CD4-positive, alpha-beta T cell treated with Interleukin-21 for 1 hour (primary cell): ENCODE measurements at places on chromosomes 11 and 22.

DNA sequence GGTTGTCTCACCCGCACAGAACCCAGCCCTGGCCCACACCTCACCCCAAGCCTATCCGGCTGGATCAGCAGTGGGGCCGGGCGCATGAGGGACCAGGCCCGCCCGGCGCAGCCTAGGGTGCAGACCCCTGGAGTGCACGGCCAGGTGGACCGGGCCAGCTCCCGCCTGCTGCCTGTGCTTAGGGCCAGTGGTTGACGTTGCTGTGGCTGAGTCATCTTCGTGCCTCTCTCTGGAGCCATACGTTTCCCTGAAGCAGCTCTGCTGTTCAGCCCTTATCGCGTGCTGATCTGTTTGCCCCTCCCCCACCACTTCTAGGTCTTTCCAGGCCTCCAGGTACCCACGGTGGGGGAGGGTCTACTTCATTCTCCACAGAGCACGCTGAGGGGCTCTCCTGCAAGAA is 39.5 kb downstream of the CDKN1C start:
- no peak for DNase-seq

DNA sequence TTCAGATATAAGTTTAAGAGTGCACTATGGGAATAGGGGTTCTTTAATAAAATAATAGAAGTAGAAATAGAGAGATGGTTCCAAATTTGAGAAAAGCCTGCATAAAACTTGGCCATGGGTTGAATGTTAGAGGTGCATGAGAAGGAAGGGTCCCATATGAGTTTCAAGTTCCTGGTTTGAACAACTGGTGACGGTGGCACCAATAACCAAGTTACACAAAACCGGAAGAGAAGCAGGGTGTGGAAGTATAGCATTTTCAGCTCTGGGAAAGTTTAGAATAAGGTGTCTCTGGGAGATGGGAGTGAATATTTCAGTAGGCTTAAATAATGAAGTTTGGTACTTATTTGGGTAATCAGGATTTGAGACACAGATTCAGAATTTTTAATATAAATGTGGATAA is 2.4 kb downstream of the CASP1 start:
- DNase-seq = no peak

DNA sequence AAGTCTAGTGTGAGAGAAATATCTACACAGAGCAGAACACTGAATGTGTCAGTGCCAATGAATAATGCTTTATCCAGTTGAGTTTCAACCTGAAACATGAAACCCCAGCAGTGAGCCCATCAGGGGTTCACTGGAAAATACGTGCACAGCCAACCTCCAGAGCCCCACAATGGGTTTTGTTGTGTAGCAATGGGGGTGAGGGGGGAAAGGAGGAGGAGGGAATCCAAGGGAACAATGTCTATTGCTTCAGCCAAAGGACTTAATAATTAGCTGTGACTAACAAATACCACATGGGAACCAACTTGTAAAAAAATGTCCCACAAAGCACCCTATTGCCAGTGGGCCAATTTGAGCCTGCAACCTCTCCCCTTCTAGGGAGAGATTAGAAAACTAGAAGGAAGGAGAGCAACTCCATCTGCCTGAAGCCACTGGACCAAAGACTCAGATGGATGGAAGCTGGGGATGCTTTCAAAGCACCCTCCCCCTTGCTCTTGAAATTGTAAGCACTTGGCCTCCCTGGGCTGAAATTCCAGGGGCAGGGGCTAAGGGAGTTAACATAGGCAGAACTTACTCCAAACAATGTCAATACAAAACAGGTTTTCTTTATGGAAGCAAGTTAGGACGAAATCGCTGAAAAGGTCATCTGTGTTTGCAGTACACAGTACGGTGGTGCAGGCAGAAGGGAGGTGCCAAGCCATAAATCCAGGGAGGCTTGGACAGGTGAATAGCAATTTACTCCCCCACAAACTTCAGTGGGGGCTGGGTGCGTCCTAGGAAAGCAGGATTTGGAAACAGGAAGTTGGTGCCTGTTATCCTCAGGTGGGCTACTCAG is 99.8 kb downstream of the ARL14EP start:
- no peak for DNase-seq

DNA sequence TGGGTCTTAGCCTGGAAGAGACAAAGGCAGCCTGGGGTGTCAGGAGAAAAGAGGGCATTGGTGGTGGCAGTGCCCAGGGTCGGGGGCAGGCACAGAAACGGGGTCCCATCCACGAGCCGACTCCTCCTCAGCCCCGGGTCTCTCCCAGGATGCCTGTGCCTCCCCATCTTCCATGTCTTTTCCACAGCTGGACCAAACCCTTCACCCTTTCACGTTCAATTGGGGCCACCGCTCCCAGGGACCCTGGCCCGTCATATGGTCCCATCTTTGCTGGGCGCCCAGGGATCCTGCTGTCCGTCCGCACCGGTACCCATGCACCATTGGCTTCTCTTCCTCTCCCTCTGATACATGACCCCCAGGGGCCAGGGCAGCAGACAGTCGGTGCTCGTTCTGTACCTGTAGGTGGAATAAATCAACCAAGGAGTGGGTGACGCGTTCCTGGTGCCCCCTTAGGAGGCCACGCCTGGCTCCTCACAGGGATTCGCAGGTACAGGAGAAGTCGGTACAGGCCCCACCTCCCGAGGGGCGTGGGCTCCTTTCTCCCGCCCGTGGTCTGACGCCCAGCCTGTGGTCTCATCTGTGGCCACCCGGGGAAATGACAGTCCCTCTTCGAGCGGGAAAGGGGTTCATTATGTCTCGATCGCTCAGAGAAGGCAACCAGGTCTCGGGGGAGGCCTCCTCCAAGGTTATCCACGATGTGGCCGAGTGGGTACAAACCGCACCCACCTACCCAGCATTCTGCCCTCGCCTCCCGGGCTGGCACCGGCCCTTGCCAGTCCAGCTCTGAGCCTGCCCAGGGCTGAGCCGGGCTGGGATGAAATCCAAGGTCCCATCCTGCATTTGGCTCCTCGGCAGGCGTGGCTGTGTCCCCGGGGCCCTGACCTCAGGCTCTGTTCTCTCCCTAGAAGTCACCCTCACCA is 1493.6 kb downstream of the BRD1 start:
- DNase-seq = no peak

DNA sequence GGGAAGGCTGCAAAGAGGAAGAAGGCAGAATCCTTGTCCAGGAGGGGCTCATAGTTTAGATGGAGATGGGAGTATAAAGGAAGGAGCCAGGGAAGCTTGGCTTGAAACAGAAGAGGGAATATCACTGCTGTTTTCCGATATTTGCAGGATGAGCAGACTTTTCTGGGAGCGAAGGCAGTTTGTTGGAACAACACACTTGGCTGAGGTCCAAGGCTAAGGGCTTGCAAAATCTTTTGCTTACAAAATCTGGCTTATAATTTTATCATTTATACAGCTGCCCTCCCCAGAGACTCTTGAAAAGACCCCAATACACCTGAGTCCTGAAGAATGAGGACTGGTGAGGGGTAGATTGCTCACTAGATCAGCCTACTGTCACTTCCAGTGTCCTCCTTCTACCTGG is 174.8 kb downstream of the NELL1 start:
- DNase-seq = no peak

DNA sequence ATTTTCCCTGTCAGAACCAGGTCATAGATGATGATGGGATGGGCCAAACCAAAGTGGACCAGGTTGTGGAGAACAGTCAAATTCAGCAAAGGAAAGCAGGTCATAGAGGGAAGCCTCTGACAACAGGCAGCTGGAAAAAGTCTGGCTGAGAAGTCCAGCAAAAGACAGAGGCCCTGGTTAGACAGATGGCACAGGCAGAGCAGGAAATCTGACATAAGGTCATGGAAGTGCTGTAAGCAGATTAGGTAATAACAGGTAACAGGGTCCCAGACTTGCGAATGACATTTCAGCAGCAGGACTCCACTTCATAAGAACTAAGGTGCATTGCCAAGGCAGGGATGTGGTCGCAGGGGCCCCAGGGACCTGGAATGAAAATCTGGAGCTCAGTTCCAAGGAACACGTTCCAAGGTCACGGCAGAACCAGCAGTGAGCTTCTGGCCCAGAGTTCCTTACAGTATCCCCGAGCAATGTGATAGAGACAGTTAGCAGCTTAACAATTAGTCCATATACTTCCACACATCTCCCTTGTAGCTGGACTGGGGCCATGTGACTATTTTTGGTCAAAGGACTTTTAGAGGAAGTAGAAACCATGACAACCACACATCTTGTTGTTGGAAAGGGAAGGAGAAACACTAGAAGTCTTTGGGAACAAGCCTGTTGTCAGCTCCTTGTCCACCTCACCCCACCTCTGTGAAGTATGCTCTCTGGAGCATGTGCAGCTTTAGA is 75.4 kb downstream of the ME3 start:
- DNase-seq = no peak

DNA sequence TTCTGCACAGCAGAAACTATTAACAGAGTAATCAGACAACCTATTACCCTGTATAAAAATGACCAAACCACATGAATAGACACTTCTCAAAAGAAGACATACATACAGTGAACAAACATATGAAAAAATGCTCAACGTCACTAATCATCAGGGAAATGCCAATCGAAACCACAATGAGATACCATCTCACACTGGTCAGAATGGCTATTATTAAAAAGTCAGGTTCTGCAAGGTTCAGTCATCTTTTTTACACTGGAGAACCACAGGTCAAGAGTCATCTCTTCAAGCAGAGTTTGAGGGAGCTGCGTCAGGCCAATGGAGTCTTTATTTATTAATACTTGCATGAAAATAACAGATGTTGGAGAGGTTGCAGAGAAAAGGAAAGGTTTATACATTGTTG is 40.4 kb downstream of the RCN1 start:
- DNase-seq = no peak

GRCh38 chr11:31823644-31824331 is 12.7 kb upstream of the PAX6 start:
- no peak for DNase-seq

- DNase-seq = peak; percentile 58
Measured at GRCh38 chr11:2940147-2940920, 11.1 kb upstream of the PHLDA2 start.

- no peak for DNase-seq
Measured at GRCh38 chr22:35542939-35543516, 2.4 kb downstream of the RASD2 start.

DNA sequence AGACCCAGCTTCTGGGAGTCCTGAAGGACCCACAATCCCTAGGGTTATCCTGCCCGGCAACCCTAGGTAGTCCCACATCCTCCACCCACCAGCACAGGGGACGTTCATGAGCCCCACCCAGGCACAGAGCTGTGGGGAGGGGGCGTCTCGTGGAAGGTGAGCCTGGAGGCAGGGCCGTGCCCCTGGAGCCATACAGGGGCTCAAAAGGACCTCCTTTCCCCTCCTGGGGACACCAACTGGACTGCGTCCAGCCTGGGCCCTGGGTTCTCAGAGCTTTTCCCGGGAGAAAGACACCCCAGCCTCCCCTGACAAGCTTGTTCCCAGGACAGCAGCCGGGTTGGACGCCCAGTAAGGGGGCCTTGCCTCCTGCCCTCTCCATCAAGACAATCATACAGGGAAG is 78.4 kb downstream of the BRD1 start:
- no peak for DNase-seq

DNA sequence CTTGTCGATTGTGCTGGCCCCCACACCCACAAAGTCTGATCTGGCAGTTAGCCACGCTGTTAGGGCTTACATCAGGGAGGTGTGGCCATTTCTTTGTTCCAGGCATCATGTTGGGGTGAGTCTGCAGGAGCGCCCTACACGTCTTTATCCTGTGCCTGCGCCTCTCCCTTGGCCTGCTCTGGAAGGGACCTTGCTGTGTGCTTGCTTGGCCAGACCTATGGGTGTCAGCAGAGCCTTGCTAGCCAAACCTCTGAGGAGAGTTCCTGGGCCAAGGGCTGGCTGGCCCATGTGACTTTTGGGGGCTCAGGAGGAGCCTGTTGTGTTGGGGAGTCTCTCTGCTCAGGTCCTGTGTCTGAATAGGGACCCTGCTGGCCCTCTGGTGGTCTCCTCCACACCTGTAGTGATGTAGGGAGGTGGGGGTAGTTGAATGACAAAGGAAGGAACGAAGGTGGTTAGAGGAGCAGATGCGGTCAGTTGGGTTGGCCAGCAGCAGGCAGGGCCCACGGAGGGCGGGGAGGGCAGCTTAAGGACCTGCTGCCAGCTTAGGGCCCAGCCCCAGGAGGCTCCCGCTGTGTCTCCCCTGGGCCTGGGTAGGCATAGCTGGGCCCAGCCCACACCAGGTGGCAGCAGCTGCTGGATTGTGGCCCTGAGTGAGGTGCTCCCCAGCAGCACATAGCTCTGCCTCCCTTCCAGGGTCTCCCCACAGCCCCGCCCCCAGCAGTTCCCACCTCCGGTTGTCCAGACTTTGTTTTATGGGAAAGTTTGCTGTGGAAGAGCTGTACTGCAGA is 7.9 kb downstream of the PPIL2 start:
- no peak for DNase-seq

DNA sequence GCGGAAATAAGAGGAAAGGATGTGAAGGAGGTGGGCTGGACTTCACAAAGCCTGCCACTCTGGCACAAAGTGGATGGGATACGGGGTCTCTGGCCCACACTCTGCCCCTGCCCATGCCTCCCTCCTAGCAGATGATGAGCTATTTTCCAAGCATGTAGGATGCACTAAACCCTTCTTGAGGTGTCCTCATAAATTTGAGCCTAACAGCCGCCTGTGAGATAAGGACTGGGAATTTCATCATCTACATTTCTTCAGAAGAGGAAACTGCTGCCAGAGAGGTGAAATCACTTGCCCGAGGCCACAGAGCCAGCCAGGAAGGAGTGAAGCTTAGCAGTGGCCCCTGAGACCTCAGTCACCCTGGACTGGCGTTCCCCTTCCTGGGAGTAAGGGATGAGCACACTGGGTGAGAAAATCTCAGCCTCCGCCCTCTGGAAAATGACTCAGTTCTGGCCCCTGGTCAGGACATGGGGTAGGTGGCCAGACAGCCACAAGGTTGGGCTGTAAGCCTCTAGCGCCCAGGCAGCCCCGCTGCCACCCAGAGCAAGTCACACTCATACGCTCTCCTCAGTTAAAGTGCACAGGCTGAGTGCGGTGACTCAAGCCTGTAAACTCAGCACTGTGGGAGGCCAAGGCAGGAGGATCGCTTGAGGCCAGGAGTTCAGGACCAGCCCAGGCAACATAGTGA is 27.9 kb downstream of the MB start:
- no peak for DNase-seq

DNA sequence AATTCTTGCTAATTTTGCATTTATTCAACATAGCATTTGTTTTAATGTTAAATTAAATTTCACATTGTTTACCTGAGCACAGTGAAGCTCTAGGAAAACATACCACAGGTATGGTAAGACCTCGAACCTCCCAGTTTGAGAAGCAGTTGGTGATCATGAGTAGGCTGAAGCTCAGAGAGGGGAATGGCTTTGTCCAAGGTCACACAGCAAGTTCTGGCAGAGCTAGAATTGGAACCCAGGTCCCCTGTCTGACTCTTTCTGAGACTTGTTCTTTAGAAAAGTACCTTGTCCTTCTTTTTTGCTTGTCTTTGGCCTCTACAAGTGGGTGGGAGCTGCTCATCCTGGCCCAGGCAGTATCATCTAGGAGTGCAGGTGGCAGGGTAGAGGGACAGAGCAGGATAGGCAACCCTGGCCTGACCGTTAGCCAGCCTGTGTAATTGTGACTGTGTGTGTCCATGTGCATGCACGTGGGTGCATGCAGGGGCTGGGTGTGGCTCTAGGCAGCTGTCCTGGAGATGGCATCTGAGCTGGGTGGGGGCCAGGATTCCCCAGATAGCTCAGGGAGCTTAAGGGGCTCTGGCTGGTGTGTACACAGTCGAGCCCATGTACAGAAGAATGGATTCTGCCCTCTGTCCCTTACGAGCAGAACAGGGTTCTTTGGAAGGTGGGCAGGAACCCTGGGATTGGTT is 21.6 kb downstream of the PHLDB1 start:
- no peak for DNase-seq

- DNase-seq = no peak
Measured at GRCh38 chr11:34358258-34358727, 483 bp upstream of the ABTB2 start.
